Islet precursor cell (in vitro differentiated cells): ENCODE measurements at places on chromosomes 6 and 20.
A peak's percentile ranks its signal among the peaks of the same experiment; 100 is the strongest.

DNA sequence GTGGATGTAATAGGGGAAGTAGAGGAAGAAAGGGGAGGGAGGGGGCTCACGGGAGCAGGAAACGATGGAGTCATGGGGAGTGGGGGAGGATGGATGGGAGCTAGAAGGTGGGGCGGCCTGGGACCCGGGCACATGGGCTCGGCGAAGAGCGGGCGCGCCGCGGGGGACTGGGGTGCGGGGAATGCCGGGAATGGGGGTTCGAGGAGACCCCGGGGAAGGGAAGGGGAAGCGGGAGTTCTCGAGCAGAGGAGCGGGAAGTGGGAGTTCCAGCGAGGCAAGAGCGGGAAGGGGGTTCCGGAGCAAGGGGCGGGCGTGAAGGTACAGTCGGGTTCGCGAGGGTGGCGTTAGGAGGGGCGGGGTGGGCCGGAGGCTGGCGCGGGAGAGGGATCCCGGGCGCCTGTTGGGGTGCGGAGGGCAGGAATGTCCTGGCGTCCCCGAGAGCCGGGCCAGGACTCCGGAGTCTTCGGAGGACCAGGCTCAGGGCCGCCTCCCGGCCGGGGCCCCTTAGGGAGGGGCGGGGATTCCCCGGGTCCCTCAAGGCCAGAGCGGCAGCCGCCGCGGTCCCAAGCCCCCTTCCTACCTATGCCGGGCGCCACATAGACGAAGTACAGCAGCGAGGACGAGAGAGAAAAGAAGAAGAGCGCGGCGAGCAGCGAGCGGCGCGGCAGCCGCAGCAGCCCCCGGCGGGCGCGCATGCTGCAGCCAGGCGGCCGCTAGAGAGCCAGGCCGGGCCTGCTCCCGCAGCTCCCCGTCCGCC lies 504 bp downstream of the B4GALT5 start:
- no peak for DNase-seq

DNA sequence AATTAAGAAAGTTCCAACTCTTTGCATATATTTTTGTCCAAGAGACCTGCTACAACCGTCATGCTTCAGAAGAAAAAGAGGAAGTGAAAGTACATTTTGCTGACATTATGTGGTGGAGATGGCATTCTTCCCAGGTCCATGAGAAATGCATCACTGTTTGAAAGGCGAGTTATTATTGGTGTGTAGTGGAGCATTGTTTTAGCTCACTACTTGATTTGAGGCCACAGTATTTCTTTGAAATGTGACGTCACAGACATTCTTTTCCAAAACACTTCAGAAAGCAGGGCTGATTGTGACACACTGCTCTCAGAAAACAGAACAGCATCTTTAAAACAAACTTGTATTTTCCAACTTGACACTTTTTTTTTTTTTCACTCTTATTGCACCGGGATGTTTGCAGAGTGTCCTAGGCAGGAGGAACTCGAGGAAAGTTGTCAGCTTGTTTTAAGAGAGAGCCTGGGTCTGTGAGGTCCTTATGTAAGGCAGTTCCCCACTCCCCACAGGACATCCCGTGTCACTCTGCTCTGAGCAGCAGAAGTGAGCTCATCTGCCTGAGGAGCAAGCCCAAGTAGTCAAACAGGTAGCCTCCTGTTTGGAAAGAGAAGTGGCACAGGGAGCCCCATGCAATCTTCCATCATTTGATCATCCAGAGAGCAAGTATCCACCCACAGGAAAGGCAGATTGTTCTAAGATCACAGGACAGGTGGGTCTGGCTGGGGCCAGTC lies 1.1 kb downstream of the SPTLC3 start:
- peak; percentile 57 for DNase-seq

DNA sequence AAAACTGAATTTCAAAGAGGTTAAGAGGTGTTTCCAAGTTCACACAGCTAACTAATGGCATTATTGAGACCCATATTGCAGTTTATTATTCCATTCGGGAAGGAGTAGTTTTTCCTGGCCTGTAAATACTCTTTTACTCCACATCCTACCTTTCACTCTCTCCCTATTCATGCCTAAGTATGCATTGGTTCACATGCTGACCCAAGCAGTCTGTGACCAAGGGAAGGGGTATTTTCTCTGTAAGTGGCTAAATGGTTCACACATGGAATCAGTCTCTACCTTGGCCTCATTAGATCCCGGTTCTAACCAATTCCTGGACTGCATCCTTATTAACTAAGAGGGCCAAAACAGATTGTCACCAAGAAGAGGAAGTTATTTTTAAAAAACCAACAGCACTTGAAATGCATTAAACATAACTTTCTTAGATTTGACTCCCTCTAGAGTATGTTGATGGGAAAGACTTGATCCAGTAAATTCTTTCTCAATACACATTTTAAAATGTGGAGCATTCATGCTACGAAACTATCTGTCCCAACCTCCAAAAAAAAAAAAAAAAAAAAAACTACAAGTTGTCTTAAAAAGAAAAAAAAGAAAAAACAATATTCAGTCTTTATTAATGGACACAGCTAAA lies 17.8 kb upstream of the RSPO3 start:
- no peak for DNase-seq

- no peak for DNase-seq
Observed at GRCh38 chr6:13708736-13709135, 2.9 kb downstream of the RANBP9 start.

DNA sequence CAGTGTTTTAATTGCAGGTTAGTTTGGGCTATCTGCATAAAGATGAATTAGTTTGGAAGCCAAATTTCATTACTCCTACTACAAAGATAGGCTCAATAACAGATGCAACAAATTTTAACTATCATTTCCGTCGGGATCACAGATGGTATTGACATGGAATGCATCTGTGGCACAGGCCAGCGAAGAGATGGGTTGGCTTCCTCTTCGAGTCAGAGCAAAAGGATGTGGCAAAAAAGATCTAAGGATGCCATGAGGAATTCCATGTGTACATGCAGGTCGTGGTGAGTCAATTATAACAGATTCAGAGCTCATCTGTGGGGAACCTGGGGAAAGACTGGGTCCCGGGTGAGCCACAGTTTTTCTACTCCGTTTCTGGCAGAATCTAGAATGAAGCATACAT lies 83.0 kb upstream of the CITED2 start:
- DNase-seq: no peak

GRCh38 chr6:144392536-144392935 lies 107.4 kb downstream of the UTRN start:
- no peak for DNase-seq

GRCh38 chr6:35967076-35967774 lies 46.3 kb upstream of the SRPK1 start:
- no peak for DNase-seq

GRCh38 chr6:110864824-110865223 lies 9.8 kb upstream of the AMD1 start:
- no peak for DNase-seq

DNA sequence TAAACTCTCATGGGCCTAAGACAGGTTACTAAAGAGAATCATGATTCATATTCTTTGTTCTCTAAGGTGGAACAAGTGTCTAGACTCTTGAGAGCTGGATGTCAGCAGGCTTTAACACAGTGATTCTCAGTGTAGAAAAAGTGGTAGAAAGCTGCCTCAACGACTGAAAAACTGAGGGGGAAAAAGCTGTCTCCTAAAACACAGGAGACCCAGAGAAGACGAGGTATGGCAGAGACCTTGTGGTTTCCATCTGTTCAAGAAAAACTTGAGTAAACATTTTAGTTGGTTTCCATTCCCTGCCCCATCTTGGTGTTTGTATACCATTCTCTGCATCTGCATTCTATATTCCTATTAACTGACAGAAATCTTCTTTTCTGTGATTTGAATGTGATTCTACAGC lies 57.6 kb upstream of the MAP3K7 start:
- no peak for DNase-seq

DNA sequence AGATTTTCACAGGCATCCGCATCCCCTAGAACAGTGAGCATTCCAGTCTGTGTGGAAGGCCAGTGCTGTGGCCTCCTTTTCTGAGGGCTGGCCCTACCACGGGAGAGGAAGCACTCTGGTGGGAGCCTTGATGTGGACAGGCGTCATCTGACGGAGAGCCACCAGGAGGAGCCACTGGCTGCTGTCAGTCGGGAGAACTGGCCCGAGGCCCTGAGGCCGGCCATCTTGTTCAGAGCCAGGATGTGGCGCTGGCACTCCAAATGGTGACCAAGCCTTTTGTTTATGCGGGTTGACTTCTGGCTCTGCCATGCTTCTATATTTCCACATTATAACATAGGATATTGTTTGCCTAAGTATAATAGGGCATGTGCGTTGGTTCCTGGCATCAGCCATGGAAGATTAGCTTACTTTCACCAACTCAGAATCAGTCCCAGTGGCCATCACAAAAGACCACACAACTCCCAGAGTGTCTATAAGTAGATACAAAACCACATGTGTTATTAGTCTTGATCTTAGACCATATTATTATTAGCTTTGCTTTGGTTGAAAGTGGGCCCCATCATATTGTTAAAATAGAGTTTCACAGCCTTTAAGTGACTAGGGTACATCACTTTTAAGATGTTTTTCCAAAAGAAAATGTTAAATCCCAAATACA lies 273.9 kb upstream of the TAB2 start:
- peak; percentile 62 for DNase-seq

DNA sequence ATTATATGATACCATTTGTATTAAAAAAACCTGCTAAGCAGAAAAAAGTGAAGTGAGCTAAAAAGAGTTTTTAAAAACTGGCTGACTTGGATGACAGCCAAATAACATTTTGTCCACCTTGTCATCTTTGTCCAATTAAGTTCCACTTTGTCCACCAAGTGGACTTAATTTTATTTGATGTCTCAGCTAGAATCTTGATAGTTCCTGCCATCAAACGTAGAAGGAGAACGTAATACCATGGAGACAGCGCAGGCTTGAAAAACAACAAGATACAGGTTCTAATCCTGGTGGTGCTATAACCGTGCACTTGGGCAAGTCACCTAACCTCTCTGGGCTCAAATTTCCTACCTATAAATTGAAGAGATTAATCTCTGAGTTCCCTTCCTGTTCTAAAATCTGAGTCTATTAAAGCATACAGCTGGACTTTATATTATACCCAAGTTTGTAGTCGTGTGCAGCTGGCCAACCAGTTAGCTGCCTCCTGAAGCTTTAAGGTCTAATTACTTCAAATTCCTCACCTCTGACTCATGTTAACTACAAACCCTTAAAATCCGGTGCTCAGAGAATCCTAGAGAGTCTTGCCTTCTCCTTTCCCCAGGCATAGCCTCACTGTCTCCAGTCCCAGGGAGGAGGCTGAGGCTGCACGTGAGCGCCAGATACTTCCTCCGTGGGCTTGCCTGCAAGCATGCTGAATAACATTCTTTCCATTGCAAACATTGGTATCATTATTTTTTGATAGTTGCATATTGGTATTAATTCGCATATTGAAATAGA lies 16.8 kb downstream of the TMEM244 start:
- DNase-seq: peak; percentile 94

DNA sequence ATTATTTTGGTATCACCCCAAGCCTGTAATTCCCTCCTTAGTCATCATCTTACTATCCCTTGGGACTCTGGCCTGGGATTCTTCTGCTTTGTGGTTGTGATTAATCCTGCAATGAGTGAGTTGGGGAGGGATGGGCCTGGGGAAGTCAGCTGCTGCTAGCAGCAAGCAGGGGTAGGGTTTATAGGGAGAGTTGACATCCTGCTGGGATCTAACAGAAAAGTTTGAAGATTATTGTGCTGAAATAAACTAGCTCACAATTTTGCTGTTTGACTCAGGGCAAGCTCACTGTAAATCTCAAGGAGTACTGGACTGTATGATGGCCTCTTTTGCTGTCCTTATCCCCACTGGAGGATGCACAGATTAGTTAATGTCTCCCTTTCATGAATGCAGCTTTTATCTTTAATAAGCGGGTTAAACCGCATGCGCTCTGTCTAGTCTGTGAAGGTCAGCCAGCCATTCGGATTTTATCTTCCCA lies 83.4 kb downstream of the JARID2 start:
- no peak for DNase-seq
